Cortex of kidney (tissue), 1 donor: ENCODE measurements at places on chromosomes 12 and 14.

DNA sequence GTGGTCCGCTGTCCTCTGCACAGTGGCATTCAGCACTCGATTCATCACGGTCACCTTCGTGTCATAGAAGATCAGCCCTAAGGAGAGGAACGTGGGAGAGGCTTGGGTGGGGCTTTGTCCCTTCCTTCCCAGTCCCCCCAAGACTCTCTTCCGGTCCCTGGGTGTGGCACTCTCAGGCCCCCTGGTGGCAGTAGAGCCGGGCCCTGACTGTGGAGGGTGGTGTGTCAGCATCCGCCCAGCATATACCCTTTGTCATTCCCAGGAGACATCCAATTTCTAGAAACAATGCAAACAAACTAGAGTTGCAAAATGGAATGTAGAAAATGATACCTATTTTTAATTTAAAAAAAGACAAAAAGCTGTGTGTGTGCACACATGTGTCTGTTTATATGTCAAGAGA is 45.0 kb downstream of the TRAFD1 start:
- DNase-seq: no peak

DNA sequence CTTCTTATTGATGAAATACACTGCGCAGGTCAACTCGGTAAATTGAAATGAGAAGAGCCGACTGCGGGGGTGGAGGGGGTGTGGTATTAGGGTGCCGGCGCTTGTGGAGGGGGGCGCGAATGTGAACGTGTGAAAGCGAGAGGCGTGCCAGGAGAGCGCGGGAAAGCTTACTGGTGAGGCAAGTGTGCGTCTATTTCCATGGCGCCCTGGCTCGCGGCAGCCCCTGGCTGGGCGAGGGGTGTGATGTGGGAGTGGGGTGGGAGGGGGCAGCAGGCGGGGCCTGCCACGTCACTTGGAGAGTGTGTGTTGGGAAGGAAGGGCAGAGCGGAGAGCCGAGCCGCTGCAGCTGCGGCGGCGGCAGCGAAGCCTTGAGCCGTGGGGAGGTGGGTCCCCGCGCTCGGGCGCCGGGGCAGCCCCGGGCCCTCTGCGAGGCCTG is 88.8 kb downstream of the GALNT8 start:
- no peak for DNase-seq

GRCh38 chr12:17372508-17372907 is 717.5 kb downstream of the RERGL start:
- no peak for DNase-seq

DNA sequence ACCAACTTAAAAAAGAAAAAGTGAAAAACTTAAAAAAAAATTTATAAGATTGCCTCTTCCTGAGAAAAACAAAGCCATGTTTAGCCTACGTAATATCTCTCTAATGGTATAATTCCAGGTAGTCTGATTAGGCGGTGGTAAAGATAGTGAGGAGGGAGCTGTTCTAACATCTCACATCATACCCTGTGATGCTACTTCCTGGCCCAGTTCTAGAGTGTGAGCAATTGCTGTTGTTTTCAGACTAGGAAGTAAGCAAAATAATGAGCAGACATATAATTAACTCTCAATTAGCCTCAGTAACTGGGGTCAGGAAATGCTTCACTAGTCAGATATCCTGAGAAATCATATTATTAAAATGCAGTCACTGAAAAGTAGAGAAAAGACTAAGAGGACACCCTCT is 113.9 kb downstream of the PHLDA1 start:
- DNase-seq: no peak

- no peak for DNase-seq
Observed at GRCh38 chr12:65943388-65944137, 119.3 kb downstream of the HMGA2 start.

DNA sequence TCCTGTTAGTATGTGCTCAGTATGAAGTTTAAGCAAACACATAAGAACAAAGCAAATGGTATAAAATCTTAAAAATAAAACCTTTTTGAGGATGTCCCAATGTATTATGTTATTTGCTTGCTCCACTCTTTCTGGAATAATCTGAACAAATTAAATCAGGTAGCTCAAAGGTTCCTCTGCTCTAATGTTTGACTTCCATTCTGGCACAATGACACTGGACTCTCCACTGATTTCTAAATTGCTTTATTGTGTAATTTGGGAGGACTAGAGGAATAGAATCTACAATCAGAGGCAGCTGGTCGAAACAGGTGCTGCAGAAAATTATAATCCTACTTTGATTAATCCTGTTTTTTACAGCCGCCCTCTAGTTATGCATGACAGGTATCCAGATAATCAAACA is 523.7 kb upstream of the FOXG1 start:
- no peak for DNase-seq

DNA sequence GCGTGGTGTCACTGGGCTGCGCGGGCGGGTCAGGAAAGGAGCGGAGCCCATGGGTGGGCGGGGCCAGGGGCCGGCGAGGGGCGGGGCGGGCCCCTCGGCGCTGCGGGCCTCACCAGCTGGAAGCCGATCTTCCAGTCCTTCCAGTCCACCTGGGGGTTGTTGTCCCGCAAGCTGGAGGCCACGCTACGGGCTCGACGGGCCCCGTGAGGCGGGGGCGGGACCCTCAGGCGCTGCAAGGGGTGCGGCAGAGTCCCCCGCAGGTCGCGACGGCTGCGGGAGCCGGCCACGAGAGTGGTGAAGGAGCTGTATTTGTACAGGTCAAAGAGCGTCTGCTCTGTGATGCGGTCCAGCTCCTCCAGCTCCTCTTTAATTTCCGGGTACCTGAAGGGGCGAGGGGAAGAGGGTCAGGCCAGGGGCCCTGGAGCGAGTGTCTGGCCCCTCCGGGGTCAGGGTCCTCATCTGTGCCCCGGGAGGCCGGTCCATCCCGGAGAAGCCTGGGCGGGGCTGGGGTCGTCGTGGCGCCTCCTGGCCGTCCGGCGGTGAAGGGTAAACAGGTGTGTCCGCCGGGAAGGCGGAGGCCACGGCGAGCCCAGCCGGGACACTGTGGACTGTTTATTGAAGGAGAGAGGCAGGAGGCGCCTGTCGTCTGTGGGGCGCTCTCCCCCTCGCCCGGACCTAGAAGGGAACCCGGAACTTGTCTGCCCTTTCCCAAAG is 11.9 kb downstream of the SCNN1A start:
- no peak for DNase-seq

GRCh38 chr14:59474172-59474571 is 9.0 kb upstream of the GPR135 start:
- no peak for DNase-seq
